ENCODE measurements at places on chromosomes 6 and 20.

- no peak for DNase-seq
Measured at GRCh38 chr20:54622333-54623295, 147.2 kb downstream of the DOK5 start.

DNA sequence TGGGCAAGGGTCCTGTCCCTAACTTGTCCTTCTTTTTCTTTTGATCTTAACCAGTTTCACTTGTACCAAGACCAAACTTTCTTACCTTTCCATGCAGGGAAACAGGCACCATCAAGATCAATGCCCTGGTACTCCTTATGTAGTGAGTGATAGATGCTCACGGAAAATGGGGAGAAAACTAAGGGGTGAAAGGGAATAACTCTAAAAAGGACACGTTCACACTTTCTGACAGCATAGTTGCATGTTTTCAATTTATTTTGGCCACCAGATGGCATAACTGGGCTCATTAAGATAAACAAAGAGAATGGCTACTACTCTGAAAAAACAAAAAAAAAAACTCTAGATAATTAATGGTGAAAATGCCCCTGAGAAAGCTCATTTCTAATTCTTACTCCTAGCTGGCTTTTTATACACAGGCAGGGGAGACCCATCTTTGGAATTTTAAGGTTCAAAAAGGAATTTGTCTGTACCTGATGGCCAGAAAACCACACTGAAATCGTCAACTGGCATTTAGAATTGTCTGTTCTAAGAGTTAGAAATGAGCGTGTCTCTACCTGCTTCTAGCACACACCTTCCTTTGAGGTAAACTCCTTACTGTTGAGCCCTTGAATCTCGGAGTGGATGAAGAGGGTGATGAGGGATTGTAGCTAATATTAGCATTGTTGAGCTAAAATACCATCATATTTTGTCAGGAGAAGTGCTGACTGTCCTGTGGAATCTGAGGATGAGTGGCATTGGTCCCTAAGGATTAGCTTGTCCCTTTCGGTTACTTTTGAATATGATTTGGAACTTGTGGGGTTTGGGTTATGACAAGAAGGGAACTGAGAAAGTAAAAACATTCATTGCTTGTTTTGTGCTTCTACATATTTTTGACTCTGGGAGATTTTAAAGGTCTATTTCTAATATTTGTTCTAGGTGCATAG lies 62.2 kb upstream of the DDR1 start:
- no peak for DNase-seq

GRCh38 chr20:48619126-48620101 lies 208.4 kb downstream of the PREX1 start:
- no peak for DNase-seq

GRCh38 chr6:38282911-38283310 lies 356.8 kb downstream of the BTBD9 start:
- DNase-seq, result no peak
